Activated CD4-positive, alpha-beta T cell treated with anti-CD3 and anti-CD28 coated beads for 36 hours (primary cell): ENCODE measurements at places on chromosomes 6 and 20. TPM values are rescaled to one million over a fixed set of nuclear protein-coding genes. Genes with fewer than 3 reads are reported as not detected.

GRCh38 chr20:23655491-23656211 is 17.9 kb upstream of the CST3 start:
- no peaks in the 10 kb centered on the region for H3K36me3 ChIP-seq
- no peak overlapping the region for H3K4me3 ChIP-seq
- peaks cover 11% of the 10 kb centered on the region for H3K27me3 ChIP-seq
- DNase-seq = no peak

GRCh38 chr6:118565311-118565960 is 17.3 kb downstream of the PLN start:
- H3K36me3 ChIP-seq = peaks cover 12% of the 10 kb centered on the region
- no peak for DNase-seq
- H3K27me3 ChIP-seq = no peaks in the 10 kb centered on the region
- H3K4me1 ChIP-seq = peaks cover 20% of the 10 kb centered on the region

UNC5CL gene
- 1.9 TPM for total RNA-seq

LRRN4 gene
- total RNA-seq = not detected

COL10A1 gene
- not detected for total RNA-seq

CGA gene
- not detected for total RNA-seq

DNA sequence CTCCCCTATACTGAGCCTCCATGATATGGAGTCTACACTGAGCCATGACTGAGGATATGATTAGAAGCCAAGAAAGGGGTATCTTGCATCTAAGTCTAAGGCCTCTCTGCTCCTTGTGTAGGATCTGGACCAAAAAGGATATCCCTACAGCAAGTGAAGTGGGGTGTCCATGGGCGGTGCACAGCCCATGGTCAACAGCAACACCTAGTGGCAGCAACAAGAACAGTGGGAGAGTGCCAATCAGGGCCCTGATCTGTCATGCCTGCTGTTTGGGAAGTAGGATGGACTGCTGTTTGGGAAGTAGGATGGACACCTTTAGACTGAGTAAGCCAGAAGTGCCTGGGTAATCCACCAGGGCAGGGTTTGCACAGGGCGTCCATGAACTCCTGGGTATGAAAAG is 22.4 kb downstream of the PTGIS start:
- peaks cover 4% of the 10 kb centered on the region for H3K36me3 ChIP-seq
- no peak overlapping the region for H3K4me3 ChIP-seq
- peaks cover 1% of the 10 kb centered on the region for H3K27me3 ChIP-seq
- peak; percentile 24 for DNase-seq

PLCB4 gene
- total RNA-seq = not detected

DNA sequence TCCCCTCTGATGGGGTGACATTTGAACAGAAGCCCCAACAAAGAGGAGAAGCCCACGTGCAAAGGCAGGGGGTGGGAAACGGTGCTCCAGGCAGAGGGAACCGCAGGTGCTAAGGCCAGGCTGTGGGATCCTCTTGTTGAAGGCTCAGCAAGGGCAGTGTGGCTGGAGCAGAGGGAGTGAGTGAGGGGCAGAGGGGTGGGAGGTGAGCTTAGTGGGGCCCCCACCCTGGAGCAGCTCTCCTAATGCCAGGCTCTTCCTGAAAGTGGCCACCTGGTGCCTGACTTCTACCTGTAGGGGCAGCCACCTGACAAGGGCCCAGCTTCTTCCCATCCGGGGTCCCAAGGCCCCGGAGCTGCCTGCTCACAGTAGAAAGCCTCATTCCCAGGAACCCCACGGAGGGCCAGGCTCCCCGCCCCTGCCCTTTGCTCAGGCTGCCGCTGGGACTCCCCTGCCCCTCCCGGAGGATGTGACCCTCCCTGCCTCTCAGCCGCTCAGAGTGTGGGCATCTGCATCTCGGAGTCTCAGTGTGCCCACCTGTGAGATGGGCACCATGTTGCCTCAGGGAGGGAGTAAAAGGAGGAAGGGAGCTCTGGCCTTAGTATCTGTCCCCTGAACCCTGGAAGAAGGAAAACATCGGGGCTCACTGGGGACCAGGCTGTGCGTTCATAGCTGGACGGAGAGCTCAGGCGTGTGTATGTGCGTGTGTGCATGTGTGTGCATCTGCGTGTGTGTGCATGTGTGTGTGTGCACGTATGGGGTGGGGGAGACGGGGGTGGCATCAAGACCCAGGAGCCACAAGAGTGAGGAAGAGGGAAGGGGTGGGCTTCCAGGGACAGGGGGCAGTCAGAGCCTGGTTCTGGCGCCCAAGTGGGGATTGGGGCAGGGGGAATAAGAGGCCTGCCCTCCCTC is 119.4 kb downstream of the CEBPB start:
- H3K36me3 ChIP-seq = no peaks in the 10 kb centered on the region
- H3K27ac ChIP-seq = no peak overlapping the region
- DNase-seq = no peak
- H3K4me1 ChIP-seq = no peaks in the 10 kb centered on the region

SLC16A10 gene
- 7.0 TPM for total RNA-seq

C6orf58 gene
- total RNA-seq = not detected

MARCKS gene
- 0.27 TPM for total RNA-seq

GRCh38 chr6:40755749-40756452 is 168.7 kb upstream of the LRFN2 start:
- peaks cover 45% of the 10 kb centered on the region for H3K27me3 ChIP-seq
- peak; percentile 21 for DNase-seq
- H3K27ac ChIP-seq = no peak overlapping the region
- no peaks in the 10 kb centered on the region for H3K36me3 ChIP-seq

DNA sequence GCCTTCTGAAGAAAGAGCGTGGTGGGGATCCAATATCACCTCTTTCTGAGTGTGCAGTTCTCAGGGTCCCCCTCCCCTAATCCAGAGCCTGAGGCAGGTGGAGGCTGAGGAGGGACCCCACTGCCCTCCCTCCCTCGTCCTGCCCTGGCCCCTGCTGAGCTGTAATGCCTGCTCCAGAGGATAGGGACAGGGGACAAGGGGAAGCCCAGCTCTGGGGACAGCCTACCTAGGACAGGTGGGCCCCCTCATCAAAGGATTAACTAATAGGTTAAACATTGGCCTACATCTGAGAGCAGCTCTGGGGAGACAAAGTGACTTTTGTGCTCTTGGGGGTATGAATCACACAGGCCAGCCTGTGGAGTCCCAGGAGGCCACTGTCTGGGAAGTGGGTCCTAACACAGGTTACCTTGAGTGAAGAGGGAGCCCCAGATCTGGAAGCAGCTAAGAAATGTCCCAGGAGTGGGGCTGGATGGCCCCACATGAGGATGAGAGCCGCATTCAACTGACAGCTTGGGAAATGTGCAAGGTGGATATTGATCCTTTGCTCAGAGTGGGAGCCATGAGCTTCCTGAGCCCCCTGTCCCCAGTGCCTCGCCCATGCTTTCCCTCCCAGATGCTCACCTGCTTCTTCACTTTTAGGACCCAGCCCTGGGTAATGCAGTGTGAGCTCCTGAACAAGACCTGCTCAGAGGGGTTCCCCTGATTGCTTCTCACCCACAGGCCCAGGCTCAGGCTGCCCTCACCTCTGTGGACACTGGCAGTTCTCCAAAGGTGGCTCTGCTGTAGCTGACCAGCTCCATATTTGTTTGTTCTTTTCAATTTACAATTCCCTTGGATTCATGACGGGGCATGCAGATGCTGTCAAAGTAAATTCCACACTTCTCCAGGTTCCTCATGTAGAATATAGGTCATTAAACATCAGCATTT is 17.8 kb upstream of the CST9L start:
- H3K36me3 ChIP-seq = no peaks in the 10 kb centered on the region
- no peak overlapping the region for H3K27ac ChIP-seq
- DNase-seq = no peak

GRCh38 chr6:25279748-25280343 is 672 bp downstream of the CARMIL1 start:
- H3K27ac ChIP-seq = peak overlapping the region; percentile 79
- H3K36me3 ChIP-seq = no peaks in the 10 kb centered on the region
- H3K4me3 ChIP-seq = peak overlapping the region; percentile 82
- H3K27me3 ChIP-seq = peaks cover 2% of the 10 kb centered on the region

DNA sequence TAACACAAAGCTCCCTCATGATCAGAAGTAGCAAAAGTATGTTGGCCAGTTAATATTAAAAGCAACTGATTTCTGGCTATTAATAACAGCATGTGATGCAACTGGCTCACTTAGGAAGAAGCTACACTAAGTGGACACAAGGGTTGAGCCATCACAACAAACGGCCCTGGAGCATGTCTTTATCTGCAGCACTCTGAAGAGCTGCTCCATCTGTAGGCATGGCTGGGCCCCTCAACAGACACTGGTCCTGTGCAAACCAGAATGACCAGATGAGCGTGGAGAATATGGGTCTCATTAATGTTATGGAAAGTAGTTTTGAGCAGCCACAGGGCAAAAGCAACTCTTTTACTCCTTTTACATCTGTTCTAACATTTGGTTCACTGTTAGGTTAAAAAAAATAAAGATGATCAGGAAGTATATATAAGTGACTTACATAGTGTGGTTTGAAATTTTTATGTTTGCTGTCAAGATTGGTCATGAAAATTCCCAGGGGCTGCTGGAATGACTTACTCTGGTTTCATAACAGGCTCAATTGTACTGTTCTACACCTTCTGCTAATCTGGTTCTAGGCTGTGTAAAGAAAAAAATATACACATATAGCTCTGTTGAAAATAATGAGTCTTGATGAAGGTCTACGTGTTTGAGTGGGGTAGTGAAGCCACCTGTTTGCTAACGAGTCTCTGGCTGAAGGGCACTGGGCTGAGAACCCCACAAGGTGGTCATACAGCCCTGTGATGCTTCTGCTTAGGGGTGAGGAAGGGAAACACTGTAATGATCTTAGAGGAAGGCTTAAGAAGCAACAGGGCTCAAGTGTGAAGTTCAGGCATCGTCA is 58.1 kb downstream of the INSM1 start:
- no peak overlapping the region for H3K4me3 ChIP-seq
- peaks cover 7% of the 10 kb centered on the region for H3K36me3 ChIP-seq
- peak overlapping the region; percentile 58 for H3K27ac ChIP-seq
- H3K4me1 ChIP-seq = peaks cover 38% of the 10 kb centered on the region
- no peaks in the 10 kb centered on the region for H3K27me3 ChIP-seq

MAP7 gene
- 2.1 TPM for total RNA-seq

LY86 gene
- 0.90 TPM for total RNA-seq

GRCh38 chr6:40476673-40477072 is 110.5 kb downstream of the LRFN2 start:
- H3K4me3 ChIP-seq = no peak overlapping the region
- DNase-seq = no peak
- peaks cover 3% of the 10 kb centered on the region for H3K4me1 ChIP-seq
- H3K27ac ChIP-seq = no peak overlapping the region
- no peaks in the 10 kb centered on the region for H3K36me3 ChIP-seq

DNA sequence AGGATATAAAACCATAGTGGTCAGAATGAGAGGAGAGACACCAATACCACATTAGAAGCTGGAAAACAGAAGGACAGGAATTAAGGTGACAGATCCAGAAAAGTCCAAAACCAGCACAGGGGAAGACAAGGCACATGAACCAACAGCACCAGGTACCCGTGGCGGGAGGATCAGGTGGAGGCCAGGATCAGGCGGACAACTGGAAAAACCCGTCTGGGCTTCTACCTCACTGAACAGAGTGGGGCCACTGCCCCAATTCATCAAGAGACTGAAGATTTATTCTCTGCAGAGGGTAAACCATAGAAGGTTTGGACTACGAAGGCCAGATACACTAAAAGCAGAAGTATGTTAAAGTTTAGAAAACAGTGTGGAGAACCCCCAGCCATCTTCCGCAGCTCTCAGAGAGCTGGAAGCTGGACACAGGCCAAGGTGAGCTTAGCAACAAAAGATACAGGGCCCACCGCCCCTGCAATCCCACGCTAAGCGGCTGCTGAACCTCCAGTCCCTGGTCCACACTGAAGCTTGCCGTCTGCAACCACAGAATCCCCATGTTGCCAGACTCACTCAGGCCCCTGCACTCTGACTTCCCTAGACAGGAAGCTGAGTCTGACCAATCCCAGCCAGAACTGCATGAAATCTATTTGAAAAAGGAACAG is 29.9 kb downstream of the ABHD12 start:
- peaks cover 8% of the 10 kb centered on the region for H3K36me3 ChIP-seq
- no peak overlapping the region for H3K4me3 ChIP-seq
- no peaks in the 10 kb centered on the region for H3K27me3 ChIP-seq
- H3K4me1 ChIP-seq = peaks cover 16% of the 10 kb centered on the region
- DNase-seq = no peak

BRD2 gene
- total RNA-seq = 338 TPM

- no peak overlapping the region for H3K27ac ChIP-seq
- no peaks in the 10 kb centered on the region for H3K27me3 ChIP-seq
- H3K36me3 ChIP-seq = peaks cover 8% of the 10 kb centered on the region
- peaks cover 35% of the 10 kb centered on the region for H3K4me1 ChIP-seq
Measured at GRCh38 chr6:111291336-111292259, 191.4 kb downstream of the REV3L start.

IPCEF1 gene
- total RNA-seq = 10.9 TPM

- no peak for DNase-seq
- no peaks in the 10 kb centered on the region for H3K27me3 ChIP-seq
- H3K4me3 ChIP-seq = no peak overlapping the region
- no peaks in the 10 kb centered on the region for H3K4me1 ChIP-seq
- H3K36me3 ChIP-seq = no peaks in the 10 kb centered on the region
Measured at GRCh38 chr6:52661551-52661950, 9.4 kb upstream of the TMEM14A start.

RBPJL gene
- not detected for total RNA-seq

RAET1L gene
- total RNA-seq = not detected

CDSN gene
- total RNA-seq = not detected

GRCh38 chr20:34642009-34642408 is 34.9 kb downstream of the PIGU start:
- no peak for DNase-seq
- H3K4me3 ChIP-seq = no peak overlapping the region
- H3K4me1 ChIP-seq = no peaks in the 10 kb centered on the region
- no peak overlapping the region for H3K27ac ChIP-seq
- H3K36me3 ChIP-seq = peaks cover 12% of the 10 kb centered on the region
- H3K27me3 ChIP-seq = no peaks in the 10 kb centered on the region
